Omental fat pad (tissue), 4 donors: ENCODE measurements at places on chromosomes 5 and 9. TPM values are rescaled to one million over a fixed set of nuclear protein-coding genes. Genes with fewer than 3 reads are reported as not detected.

DNA sequence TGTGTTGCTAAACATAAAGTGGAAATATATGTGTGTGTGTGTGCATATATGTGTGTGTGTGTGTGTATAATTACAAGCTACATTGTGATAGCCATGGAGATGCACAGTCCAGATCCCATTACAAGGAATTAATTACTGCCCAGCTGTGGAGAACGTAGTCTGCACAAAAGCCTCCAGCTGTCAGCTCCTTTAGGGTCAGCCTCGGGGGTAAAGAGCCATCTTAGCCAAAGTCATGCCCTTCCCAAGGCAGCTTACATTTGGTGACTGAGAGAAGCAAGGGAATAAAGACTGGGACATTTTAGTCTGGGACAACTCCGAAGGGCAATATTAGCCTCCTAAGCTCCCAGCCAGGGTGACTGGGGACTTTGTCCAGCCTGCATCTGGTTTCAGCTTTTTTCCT lies 21.9 kb upstream of the FOCAD start:
- DNase-seq = no peak

Gene FRMD3
- 15.6 TPM for total RNA-seq

Gene SLC34A1
- total RNA-seq = not detected

GRCh38 chr5:81209869-81210493 lies 23.1 kb upstream of the CKMT2 start:
- no peak for DNase-seq

- DNase-seq = no peak
Observed at GRCh38 chr5:92460505-92460904, 1077.4 kb upstream of the ARRDC3 start.

- no peak for DNase-seq
Observed at GRCh38 chr5:80266566-80266965, 10.7 kb upstream of the SERINC5 start.

Gene ERCC8
- 26.8 TPM for total RNA-seq

DNA sequence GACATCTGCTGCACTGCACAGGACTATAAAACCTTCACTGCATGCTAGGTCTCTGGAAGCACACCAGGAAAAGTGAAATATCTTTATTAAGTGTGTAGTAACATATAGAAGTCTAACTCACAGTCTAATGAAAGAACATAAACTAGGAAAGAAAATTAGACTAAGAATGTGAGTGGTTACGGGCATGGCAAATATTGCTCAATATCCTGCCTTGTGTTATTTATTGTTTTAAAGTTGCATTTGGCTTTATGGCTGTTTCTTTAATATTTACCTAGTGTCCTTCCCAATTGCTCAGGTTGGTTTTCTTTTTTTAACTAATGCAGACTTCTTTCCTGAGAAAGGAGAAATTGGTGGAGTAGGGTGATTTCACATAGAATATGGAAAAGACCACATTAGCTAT lies 342.4 kb downstream of the KIAA0825 start:
- no peak for DNase-seq

GRCh38 chr5:91281401-91281800 lies 101.7 kb downstream of the ARRDC3 start:
- no peak for DNase-seq

DNA sequence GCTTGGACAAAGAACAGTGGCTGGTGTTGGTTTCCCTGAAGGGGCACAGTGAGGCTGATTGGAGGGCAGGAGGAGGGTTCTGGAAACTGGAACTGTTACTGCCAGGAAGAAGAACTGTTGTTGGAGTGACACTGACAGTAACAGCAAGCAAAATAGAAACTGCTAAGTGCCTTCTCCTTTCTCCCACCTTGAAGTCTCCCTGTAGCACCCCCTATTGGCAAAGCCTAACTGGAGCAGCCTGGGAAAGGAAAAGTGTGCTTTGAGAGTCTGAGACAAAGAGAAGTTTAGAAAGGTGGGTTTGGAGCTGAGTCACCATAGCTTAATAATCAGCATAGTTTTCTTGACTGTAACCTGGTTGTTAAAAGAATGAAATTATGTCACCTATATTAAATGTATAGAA lies 2.5 kb upstream of the TMEM174 start:
- DNase-seq = no peak

Gene GTF2H2
- 14.1 TPM for total RNA-seq

Gene FOXD4L5
- not detected for total RNA-seq

Gene CDC20B
- not detected for total RNA-seq

DNA sequence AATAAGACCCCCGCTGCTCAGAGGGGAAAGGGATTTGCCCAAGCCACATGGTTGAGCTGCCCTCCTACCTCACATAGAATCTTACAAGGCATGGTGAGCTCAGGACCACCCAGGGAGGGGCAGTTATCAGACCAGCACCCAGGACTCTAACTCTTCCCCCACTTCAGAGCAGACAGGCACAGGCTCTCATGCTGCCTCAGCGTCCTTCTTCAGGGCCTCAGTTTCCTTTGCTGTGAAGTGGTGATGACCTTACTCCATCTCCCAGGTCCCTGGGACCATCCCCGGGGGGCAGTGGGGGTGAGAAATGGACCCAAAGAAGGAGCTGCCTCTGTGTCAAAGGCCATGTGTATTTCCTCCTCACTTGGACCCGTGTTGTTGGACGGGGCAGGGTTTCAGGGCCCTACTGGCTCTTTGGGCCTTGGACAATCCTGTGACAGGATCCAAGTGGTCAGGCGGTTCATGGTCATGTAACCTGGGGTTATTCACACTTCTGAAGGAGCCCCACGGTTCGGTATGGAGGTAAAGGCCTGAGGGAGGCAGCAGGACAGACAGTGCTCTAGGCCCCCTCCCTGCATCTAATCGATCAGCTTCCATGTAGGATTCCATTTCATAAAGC lies 31.7 kb upstream of the CSF1R start:
- no peak for DNase-seq

DNA sequence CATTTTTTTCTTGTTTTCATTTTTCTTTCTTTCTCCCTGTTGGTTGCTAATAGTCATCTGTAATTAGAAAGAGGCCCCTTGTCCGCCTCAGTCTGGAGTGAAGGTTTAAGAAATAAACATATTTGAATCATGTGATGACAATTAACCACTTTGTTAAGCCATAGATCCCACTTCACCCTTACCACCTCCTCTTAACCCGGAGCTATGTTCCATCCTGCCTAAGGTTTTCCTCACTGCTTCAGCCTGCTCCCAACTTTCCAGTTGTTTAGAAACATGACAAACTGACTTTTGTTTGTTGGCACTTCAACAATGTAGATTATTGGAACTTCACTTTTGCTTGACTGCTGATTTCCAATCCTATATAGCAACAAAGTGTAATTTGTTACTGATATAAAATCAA lies 37.4 kb upstream of the SSBP2 start:
- no peak for DNase-seq

Gene RNF183
- not detected for total RNA-seq

GRCh38 chr5:133556551-133556950 lies 55.8 kb downstream of the FSTL4 start:
- DNase-seq = no peak

DNA sequence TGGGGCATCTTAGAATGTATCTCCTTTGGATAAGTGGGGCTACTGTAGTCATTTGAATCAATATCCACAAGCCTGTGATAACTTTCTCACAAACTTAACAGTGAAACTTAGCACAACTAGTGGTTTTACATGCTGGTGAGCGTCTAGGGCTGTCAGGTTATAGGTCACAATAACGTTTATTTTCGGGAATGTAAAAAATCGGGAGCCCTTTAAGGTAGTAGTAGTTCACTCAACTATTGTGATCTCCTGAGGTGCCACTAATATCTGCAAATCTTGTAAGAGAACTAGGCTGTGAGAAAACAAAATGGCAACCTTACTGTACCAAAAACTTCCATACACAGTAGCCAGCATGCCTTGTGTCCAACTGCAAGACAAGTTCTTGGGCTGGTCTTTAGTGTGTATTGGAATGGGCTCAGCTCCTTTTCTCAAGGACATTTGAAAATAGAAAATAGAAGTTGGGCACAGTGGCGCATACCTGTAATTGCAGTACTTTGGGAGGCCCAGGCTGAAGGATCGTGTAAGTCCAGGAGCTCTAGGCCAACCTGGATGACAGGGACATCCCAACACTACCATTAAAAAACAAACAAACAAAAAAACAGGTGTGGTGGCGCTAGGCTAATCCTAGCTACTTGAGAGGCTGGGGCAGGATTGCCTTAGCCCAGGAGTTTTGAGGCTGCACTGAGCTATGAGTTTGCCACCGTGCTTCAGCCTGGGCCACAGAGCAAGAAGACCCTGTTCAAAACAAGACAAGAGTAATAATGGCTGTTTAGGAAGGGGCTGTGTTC lies 5.2 kb upstream of the PKN3 start:
- no peak for DNase-seq

Gene RUSC2
- total RNA-seq = 23.5 TPM

DNA sequence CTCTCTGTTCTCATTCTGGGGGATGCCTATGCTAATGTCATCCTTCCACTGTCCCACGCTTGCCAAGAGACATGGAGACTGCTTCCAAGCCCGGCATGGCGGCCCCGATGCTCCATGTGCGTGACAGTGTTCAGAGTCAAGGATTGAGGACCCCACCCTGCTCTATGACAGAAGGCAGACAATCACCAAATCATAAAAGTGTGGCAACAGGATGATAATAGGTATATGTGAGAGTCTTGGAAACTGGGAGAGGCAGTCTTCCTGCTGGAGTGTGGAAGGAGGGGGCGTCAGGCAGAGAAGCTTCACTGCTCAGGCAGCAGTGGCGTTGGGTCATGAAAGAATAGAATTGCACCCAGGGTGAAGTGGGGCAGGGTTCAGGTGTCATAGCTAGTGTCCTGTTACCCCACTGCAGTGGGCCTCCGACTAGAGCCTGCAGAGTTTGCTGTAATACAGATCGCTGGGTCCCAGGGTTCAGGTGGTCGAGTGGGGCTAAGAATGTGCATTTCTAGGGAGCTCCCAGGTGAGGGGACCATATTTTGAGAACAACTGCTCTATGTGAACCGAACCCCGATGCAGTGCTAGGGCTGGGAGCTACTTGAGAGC lies 12.5 kb upstream of the GADD45G start:
- DNase-seq = no peak

DNA sequence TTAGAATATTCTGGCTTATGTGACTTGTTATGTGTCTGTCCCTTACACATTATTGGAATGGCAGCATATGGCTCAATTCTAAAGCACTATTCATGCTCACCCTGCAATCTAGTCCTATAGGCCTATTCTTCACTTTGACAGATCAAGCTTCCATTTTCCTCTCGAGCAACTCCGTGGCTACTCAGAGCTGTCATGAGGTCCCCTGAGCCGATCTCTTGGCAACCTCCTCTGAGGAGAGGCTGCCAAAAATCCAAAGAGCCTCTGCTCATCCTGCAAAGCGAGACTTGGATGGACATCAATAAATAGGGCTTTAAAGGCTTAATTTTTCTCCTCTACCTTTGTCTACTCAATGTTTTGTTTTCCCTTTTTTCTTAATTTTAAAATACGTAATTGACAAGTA lies 163.8 kb downstream of the GABRB2 start:
- no peak for DNase-seq

Gene TJP2
- total RNA-seq = 114 TPM

Gene TLN1
- 301 TPM for total RNA-seq

DNA sequence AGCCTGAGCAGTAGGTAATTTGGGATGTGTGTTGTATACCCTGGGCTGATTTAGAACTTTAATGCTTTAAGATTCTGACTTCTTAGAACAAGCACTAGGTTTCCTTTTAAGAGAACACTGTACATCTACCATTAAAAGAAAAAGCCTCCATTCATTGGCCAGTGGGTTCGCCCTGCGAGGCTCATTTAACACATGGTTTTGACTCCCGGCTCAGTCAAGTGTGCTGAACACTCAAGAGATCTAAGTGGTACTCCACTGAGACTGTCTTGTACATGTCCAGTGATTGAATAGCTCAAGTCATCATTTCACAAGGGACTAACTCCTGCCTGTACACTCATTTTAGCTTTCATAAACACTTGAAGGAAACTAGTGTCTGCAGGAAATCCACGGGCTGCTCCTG lies 3.9 kb downstream of the FUBP3 start:
- DNase-seq = no peak

Gene PTPRD
- 7.3 TPM for total RNA-seq

GRCh38 chr5:126508251-126508961 lies 85.2 kb downstream of the GRAMD2B start:
- no peak for DNase-seq

DNA sequence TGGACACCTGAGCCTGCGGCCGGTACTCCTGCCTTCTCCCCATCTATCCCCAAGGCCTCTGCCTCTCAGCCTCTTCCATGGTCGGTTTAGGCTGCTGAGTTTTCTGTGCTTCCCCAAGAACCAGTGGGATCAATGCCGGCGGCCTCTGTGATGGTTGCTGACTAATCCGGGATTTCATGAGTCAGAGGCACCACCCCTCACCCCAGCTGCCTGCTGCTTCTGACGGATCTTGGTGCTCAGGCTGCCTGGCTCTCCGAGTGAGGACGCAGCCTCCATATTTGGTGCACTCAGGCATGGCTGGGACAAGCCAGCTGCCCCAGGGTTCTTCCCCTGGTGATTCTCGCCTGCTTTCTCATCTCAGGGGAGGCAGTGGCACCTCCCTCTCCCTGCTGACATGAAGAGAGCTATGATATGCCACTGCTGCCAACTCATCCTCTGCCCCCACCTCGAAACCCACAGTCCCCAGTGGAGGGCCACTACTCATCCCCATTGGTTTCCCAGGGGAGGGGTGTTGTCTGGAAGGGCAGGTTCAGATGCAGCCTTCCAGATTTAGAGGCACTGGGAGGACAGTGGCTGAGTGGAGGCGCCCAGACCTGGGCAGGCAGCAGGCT lies 3.3 kb upstream of the MAN1B1 start:
- peak; percentile 60 for DNase-seq

Gene DMGDH
- total RNA-seq = 4.1 TPM

DNA sequence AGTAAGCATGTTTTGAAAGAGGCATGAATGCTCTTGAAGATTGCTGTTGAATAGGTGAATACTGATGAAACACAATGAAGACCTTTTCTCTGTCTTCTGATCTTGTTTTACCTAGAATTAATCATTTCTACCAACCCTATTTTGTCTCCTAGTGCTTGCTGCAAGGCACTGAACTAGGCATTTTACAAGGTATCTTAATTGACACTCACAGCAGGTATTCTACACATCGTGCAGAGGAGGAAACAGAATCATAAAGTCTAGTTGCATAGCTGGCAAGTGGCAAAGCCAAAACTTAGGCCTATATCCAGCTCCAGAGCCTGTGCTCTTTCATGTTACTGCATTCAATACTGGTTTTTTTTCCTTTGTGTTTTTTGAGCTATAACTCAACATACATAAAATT lies 50.7 kb downstream of the CTNNA1 start:
- DNase-seq = no peak

DNA sequence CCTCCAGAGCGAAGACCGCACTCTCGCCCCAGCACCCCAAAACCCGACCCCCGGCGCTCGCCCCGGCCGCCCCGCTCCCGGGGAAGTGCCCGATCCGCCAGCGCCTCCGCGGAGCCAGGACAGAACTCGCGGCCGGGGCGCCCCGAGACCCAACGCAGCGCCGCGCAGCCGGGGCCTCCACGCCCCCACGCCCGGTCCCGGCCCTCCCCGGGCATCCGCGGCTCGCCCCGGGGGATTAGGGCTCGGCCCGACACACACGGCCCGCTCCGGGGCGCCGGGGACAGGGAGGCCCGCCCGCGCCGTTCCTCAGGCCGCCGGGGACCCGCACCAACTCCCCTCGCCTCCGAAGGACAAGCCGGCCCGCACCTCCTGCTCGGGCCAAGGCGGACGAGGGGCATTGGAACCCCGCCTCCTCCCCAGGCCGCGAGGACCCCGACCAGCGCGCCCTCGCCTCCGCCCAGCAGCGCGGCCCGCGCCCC lies 544 bp downstream of the FNBP1 start:
- DNase-seq = no peak
